Stimulated activated CD8-positive, alpha-beta memory T cell treated with anti-CD3 and anti-CD28 coated beads, Interleukin-7, amount 100 ng/mL, for 4 hours (primary cell): ENCODE measurements at places on chromosomes 12 and 14.

- no peak for DNase-seq
Observed at GRCh38 chr12:52630008-52630500, 11.7 kb upstream of the KRT73 start.

GRCh38 chr14:95835121-95835730 lies 41.4 kb upstream of the TUNAR start:
- no peak for DNase-seq

- DNase-seq, result no peak
Observed at GRCh38 chr12:115064296-115064695, 380.3 kb upstream of the TBX3 start.

GRCh38 chr12:118315821-118316220 lies 56.9 kb downstream of the TAOK3 start:
- DNase-seq, result no peak

DNA sequence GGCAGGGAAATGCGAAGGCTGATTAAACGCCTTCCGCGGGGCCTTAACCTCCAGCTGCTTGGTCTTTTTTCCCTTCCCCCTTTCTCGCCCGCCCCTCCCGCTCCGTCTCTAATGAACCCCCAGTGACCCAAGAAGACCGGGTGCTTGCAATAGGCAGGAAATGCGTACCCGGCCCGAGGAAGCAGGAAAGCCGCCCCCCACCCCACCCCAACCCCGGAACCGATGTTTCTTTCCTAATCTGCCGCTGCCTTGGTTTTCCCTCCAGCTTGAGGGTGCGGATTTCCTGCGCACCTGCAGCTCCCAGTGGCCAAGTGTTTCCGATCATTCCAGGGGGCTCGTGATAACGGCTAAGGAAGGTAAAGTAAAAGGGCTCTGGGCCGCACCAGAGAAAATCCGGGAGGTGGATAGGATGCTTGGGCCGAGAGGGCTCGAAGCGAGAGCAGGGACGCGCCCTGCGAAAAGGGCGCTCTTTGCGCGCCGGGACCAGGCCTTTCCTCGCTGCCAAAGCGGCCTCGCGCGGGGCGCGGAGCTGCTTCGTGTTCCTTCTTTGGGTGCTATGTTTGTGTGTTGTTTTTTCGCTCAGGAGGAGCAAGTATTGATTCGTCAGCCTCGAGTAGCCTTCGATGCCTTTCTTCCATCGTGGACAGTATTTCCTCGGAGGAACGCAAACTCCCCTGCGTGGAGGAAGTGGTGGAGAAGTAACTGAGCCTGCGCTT lies 983 bp downstream of the MYF6 start:
- no peak for DNase-seq

DNA sequence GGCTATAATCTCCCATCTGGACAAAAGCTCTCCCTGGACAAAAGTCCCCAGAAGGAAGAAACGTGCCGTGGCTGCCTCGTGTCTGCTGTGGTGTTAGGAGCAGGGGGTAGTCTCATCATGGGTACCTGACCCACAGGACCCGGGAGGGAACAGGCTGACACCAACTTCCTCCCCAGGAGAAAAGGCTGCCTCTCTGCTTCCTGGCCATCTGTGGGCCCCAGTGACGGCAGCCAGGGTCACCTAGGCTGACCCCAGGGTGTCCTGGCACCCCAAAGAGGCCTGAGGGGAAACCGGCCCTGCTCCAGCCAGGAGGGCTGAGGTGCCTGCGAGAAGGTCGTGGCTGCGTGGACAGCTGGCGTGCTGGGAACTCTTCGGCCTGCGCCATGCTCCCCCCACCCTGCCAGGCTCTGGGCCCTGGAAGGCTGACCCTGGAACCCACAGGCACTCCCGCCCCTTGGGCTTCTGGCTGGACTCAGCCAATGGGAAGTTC lies 133.9 kb downstream of the RFLNA start:
- DNase-seq, result no peak

- DNase-seq, result no peak
Observed at GRCh38 chr12:80643961-80644360, 63.5 kb upstream of the MYF6 start.

DNA sequence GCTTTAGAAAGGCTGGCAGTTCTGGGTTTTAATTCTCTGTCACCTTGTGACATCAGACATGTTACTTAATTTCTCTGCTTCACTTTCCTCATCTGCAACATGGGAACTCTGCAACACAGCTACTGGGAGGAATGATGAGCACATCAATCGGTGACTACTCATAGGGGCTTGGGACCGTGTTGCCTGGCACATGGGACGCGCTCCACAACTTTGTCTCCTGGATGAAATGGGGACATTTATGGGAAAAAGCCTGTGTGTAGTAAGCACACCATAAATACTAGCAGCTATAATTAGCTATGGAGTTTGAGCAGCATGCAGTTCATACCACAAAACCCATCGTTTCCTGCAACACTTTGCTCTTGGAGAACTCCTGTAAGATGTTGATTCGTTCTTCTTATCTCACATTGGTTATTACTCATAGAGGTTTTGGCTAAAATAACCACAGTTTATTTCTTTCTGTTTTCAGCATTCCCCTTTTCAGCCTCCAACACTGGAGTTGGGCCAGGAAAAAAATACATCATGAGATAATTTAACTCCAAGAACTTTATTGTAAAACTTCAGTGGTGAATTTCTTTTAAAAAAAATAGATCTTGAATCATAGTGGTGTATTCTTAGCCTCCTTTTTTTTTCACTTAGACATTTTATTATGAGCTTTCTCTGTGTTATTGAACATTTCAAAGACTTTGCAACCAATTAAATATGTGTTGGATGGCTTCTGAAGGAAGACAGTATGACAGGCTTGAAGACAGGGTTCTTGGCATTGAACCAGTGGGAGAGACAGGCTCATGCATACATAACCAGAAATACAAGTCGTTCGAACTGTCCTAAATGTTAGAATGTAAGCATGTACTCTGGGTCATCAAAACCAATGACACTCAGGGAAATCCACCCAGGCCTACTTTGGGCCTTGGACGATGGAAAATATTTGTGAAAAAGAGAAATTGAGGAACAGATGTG lies 72.7 kb downstream of the RIN3 start:
- no peak for DNase-seq

DNA sequence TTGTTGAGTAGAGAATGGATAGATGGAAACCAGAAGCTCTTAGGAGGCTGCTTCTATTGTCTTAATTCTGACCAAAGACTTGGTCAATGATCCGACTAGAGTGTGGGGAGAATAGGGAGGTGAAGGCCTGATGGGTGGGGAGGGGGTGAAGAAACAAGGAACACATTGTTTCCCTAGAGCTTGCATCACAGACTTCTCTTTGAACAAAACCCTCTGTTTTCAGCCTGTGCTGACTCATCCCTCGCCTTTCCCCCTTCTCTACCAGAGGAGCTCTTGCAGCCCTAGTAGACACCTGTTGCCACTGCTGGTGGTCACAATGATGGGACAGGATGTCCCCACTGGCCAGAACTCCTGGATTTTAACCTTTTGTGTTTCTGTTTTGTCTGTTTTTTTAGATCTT lies 46.8 kb upstream of the CISTR start:
- DNase-seq, result no peak

GRCh38 chr14:93142854-93143652 lies 27.3 kb upstream of the ITPK1 start:
- DNase-seq, result no peak

- no peak for DNase-seq
Observed at GRCh38 chr12:47819138-47819895, 386 bp downstream of the HDAC7 start.

GRCh38 chr12:5718680-5719079 lies 226.4 kb downstream of the ANO2 start:
- no peak for DNase-seq

DNA sequence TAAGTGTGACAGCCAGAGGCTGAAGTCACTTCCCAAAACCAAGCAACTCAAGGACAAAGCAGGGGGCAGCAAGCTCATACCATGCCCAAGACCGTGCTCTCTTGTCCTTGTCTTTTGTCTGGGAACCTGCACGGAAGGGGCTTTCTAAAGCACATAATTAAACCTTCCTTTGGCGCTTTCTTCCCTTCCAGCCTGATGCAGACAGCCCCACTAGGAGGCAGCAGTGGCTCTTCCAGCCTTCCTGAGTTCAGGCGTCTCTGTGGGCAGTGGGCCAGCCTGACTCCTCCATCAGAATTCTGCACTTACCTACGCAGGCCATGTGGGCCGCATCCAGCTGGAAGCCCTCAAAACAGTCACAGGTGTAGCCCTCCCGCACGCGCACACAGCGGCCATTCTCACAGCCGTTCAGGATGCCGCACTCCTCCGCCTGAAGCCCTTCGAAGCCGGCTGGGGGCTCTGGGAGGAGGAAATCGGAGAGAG lies 7.6 kb downstream of the ISCA2 start:
- no peak for DNase-seq

DNA sequence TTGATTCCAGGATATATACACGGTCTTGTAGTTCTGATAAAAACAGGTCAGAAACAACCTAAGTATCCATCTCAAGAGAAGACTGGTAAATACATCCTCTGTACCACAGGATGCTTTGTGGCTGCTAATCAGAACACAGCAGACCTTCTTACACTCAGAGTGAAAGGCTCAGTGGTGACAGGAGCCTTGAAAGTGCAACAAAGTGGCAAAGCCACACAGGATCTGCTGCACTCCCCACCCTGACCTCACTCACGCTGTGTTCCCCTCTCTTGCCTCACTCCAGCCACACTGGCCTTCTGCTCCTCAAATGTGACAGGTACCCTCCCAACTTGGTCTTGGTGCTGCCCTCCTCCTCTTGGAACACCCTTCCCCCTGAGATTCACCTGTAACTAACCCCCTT lies 98.1 kb upstream of the GRIP1 start:
- peak; percentile 25 for DNase-seq
